ENCODE measurements at places on chromosomes 11 and 22. TPM values are rescaled to one million over a fixed set of nuclear protein-coding genes. Genes with fewer than 3 reads are reported as not detected.

TRIM22 gene
- polyA plus RNA-seq, result 15.2 TPM

ZNF214 gene
- polyA plus RNA-seq, result 7.7 TPM

DNA sequence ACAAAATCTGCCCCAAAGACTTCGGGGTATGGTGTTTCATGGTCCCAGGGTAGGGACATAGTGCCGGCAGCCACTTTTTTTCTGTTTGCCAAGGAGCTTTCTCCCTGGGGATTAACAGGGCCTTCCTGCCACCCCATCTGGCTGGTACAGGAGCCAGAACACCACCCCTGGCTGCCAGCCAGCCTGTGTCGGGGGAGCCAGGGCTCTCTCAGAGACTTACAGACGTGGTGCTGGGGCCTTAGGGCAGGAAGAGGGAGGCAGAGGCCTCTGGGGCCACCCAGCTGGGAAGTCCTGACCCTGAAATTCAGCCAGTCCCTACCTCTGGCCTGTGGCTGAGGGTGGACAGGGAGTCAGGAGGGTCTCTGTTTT is 52.4 kb upstream of the CDON start:
- no peak for DNase-seq
- peak overlapping the region; percentile 43 for H3K27ac ChIP-seq
- H3K27me3 ChIP-seq, result no peaks in the 10 kb centered on the region
- H3K4me3 ChIP-seq, result no peak overlapping the region
- no peaks in the 10 kb centered on the region for H3K36me3 ChIP-seq

GRCh38 chr11:88535916-88536547 is 198.5 kb upstream of the CTSC start:
- no peaks in the 10 kb centered on the region for H3K27me3 ChIP-seq
- no peak overlapping the region for H3K4me3 ChIP-seq
- H3K27ac ChIP-seq, result no peak overlapping the region
- H3K4me1 ChIP-seq, result no peaks in the 10 kb centered on the region

POLR2F gene
- polyA plus RNA-seq, result 62.8 TPM

- H3K27me3 ChIP-seq, result no peaks in the 10 kb centered on the region
- no peak for DNase-seq
- H3K4me1 ChIP-seq, result peaks cover 34% of the 10 kb centered on the region
- no peaks in the 10 kb centered on the region for H3K36me3 ChIP-seq
- H3K4me3 ChIP-seq, result no peak overlapping the region
Measured at GRCh38 chr11:61526956-61527731, 18.6 kb downstream of the LRRC10B start.

GLYATL1 gene
- polyA plus RNA-seq, result 10.0 TPM

CFL1 gene
- polyA plus RNA-seq, result 933 TPM

DNA sequence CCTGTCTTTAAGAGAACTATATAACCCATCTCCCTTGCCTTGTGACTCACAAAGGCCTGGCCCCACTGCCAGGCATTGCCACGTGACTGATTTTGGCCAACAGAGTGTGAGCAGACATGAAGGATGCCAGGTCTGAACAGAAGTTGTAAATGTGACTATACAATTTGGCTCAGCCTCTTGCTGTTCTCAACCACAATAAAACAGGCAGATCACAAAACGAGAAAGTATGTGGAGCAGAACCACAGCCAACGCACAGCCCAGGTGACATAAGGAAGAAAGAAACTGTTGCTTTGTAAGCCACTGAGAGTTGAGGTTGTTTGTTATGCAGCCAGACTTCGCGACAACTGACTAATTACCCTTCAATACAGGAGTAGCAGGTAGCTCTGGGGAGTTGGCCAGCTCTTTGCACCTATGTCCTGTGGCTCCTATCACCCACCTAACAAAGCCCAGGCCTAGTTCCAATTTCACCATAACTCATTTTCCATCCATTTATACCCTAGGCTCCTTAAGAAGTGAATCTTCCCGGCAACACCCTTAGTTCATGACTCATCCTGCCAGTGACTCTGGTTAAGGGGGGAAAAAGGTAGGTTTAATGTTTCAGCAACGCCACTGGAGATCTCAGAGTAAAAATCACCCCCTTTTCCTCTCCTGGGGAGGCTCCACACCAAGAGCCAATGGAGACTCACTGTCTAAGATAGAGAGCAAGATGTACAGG is 53.7 kb downstream of the GALNT18 start:
- no peak for DNase-seq
- H3K4me3 ChIP-seq, result no peak overlapping the region
- H3K27ac ChIP-seq, result no peak overlapping the region
- H3K4me1 ChIP-seq, result no peaks in the 10 kb centered on the region
- H3K36me3 ChIP-seq, result no peaks in the 10 kb centered on the region
- no peaks in the 10 kb centered on the region for H3K27me3 ChIP-seq

GRCh38 chr11:128645968-128646367 is 47.9 kb upstream of the FLI1 start:
- H3K4me1 ChIP-seq, result no peaks in the 10 kb centered on the region
- H3K27ac ChIP-seq, result no peak overlapping the region
- H3K36me3 ChIP-seq, result no peaks in the 10 kb centered on the region
- peaks cover 3% of the 10 kb centered on the region for H3K27me3 ChIP-seq

DNA sequence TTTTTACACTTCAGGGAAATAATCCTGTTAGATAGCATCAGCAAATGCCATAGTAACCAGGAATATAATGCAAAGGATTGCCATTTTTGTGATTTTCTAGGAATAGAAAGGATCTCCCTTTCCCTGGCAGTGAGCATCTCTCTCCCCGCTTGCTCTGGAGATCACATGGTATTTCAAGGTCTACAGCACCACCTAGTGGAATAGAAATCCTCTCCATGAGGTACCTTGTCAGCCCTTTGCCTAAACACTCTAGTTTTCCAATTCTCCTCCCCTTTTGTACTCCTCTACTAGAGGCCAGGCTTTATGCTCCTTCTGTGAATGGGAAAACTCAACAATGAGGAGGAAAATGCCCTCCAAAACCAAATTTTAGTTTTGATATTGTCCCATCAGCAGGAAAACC is 78.4 kb downstream of the XRRA1 start:
- no peak overlapping the region for H3K27ac ChIP-seq
- H3K4me3 ChIP-seq, result no peak overlapping the region
- H3K36me3 ChIP-seq, result peaks cover 50% of the 10 kb centered on the region
- no peak for DNase-seq
- no peaks in the 10 kb centered on the region for H3K27me3 ChIP-seq
- H3K4me1 ChIP-seq, result no peaks in the 10 kb centered on the region

DNA sequence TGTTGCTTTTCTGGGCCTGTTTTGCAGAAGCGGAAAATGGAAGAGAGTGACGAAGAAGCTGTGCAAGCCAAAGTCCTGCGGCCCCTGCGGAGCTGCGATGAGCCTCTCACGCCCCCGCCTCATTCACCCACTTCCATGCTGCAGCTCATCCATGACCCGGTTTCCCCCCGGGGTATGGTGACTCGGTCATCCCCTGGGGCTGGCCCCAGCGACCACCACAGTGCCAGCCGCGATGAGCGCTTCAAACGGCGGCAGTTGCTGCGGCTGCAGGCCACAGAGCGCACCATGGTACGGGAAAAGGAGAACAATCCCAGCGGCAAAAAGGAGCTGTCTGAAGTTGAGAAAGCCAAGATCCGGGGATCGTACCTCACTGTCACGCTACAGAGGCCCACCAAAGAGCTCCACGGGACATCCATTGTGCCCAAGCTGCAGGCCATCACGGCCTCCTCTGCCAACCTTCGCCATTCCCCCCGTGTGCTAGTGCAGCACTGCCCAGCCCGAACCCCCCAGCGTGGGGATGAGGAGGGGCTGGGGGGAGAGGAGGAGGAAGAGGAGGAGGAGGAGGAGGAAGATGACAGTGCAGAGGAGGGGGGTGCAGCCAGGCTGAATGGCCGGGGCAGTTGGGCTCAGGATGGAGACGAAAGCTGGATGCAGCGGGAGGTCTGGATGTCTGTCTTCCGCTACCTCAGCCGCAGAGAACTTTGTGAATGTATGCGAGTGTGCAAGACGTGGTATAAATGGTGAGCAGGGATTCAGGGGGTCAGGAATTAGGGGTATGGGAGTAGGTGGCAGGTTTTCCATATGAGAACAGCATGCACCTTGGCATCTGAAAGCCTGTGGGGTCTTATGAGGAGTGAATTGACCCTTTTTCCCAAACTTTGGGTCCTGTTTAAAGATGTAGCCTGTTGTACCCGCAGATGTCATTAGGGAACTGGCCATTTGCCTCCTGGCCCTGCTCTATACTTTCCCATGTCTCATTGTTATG is 15.9 kb upstream of the GRK2 start:
- no peak overlapping the region for H3K27ac ChIP-seq
- H3K36me3 ChIP-seq, result peaks cover 94% of the 10 kb centered on the region
- no peaks in the 10 kb centered on the region for H3K4me1 ChIP-seq

Data from large intestine (tissue), 12 donors.